HS-5 (cell line): ENCODE measurements at places on chromosomes 2 and 18.

DNA sequence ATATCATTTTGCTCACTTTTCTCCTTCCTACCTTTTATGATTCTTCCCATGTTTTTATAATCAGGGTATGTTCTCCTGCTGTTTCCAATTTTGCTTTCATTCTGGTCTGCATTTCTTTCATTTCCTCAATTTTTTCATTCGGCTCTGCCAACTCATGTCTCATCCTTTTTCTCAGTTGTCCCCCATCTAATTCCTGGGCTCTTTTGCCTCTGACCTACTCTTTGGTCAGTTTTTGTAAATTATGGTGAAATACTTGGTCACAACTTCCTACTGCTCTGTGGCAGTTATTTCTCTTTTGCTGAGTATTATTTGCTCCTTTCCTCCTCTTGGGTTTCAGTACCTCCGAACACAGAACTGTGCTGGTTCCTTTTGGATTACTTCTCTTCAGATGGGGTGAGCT is 27.5 kb downstream of the MYO7B start:
- no peak for DNase-seq

DNA sequence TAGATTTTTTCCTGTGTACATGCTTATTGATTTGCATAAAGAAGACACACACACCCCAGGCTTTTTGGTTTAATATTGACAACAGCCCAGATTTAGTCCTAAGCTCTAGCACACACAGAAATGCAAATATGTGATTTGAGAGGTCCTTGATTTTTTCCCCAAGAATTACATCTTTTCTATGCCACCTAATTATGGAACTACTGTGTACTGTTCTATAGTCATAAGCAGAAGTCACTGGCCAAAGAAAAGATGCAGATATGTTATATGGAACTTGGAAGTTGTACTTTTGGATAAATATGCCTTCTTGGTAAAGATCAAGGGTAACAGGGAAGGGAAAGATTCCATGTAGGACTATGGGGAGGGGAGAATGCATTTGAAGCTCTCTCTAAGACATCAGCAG is 105.6 kb downstream of the SETBP1 start:
- no peak for DNase-seq

GRCh38 chr2:42339191-42339912 is 21.7 kb downstream of the COX7A2L start:
- DNase-seq = no peak

GRCh38 chr18:5729983-5730699 is 165.2 kb downstream of the TMEM200C start:
- DNase-seq = no peak

DNA sequence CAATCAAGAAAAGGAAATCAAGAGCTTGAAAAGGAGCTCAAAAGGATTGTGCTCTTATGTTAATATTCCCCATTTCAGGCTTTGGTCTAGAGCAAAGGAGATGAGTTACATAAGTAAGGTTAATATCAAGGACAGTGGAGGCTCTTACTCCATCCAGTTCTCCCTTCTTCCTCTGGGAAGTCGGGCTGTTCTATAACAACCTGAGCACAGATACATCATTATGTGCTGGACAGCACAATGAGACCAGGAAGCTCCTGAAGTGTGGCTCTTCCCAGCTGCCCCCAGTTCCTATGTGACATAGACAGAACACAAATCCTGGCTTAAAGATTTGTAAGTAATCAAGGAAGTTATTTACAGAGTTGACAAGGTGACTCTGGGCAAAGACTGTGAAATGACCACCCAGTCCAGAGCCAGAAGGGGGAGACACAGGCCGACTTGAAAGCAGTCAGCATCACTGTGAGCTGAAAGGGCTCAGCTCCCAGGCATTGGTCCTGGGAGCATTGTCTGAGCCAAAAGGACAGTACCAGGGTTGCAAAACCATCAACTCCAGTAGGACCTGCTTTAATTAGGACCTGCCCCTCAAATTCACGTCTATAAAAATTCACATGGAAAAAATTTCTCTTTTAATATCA is 917.6 kb upstream of the ACVR2A start:
- DNase-seq = peak; percentile 15

- peak; percentile 58 for DNase-seq
These were observed 113.6 kb downstream of the BABAM2 start for GRCh38 chr2:28004086-28004485.

DNA sequence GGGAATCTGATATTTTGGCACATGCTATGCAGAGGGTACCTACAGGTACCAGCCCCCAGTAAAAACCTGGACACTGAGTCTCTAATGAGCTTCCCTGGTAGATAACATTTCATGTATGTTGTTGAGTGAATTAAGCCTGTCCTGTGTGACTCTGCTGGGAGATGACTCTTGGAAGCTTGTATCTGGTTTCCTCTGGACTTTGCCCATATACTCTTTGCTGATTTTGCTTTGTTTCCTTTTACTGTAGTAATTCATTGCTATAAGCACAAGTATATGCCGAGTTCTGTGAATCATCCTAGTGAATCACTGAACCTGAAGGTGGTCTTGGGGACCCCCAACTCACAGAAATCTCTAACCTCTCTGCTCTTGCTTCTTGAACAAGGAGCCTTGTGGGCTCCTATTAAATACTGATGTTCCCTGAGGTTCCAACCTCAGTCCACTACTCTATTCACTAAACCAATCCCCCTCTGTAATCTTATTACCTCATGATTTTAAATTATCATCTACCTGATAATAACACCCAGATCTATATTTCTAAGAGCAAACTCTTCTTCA is 94.3 kb upstream of the WDSUB1 start:
- DNase-seq = no peak

- DNase-seq = no peak
These were observed 113.8 kb upstream of the KLF7 start for GRCh38 chr2:207279520-207279919.

- DNase-seq = no peak
These were observed 7.4 kb upstream of the TEX261 start for GRCh38 chr2:71001981-71002570.

GRCh38 chr2:157644776-157645175 is 16.1 kb upstream of the ACVR1C start:
- no peak for DNase-seq

- no peak for DNase-seq
These were observed 1.1 kb downstream of the MEMO1 start for GRCh38 chr2:32009516-32010256.

DNA sequence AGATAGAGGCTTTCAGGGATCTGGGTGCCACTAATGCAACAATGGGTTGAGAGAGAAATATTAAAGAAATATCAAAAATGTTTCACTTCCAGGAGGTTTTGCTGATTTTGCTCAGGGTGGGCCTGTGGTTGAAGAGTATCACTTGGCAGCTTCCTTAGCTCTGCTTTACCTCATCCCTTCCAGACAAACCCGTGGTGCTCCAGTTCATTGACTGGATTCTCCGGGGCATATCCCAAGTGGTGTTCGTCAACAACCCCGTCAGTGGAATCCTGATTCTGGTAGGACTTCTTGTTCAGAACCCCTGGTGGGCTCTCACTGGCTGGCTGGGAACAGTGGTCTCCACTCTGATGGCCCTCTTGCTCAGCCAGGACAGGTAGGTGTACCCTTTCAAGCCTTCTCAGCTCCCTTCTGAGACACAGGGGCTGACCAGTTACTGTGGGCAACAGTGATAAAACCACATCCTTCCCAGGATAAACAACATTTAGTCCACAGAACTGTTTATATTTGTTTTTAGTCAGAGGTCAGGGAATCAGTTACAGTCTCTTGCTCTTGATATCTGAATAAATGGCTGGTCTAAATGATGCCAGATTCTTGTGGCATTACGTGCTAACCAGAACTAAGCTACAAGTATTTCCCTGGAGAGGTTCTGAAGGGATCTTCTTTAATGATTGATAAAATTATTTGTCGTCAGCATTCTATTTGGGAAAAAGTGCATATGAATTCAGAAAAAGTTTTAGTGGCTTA is 7.0 kb downstream of the SLC14A1 start:
- no peak for DNase-seq

- DNase-seq = no peak
These were observed 17.7 kb upstream of the GAD1 start for GRCh38 chr2:170798996-170799395.

DNA sequence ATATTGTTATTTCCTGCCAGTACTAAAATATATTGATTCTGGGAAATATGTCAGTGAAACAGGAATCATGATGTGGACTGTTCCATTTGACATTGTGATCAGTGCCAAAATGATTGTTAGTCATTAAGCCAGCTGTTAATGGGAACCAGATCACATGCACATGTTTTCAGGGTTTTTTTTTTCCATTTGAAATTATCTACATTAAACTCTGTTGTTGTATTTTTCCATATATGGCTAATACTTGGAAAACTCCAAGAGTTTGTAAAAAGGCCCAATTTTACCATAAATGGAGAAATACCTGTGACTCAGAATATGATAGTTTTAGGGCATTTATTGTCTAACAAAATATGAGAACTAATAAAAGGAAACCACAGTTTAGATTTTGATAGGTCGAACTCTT is 13.4 kb downstream of the ITGAV start:
- DNase-seq = no peak

- DNase-seq = no peak
These were observed 162.1 kb downstream of the SEPTIN10 start for GRCh38 chr2:109451671-109452070.

- DNase-seq = no peak
These were observed 412 bp upstream of the NCK2 start for GRCh38 chr2:105744091-105744908.

DNA sequence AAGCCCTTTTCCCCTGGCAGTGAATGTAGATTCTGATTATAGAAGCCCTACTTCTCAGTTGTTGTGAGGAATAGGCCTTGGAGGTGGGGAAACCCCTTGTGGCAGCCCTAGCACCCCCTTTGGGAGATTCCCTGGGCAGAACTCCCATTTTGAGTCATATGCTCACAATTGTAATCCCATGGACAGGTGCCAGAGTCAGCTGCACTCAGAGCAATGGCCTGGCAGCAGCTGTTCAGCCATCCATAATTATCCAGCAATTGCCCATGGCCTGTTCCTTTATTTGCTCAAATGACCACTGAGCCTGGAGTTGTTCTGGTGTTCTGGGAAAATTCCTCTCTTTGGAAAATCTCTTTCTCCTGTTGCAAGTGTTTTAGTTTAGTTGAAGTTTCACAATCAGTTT is 71.7 kb downstream of the PTRHD1 start:
- peak; percentile 34 for DNase-seq

- no peak for DNase-seq
These were observed 156.8 kb downstream of the THADA start for GRCh38 chr2:43438858-43439655.

DNA sequence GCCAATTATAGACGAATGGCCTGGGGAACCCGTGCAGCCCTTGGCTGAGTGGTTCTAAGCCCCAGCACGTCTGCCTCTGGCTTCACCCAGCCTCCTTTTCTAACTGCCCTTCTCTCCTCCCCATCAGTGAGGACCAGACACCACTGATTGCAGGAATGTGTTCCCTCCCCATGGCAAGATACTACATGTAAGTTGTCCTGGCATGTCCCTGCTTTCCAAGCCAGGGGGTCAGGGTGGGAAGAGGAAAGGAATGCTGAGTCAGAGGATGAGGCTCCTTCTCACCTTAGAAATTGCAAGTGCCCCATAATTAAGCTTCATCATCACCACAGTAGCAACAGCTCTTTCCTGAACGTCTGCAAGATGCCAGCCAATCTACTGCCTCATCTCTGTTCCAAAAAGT is 4.8 kb downstream of the IL1F10 start:
- no peak for DNase-seq

DNA sequence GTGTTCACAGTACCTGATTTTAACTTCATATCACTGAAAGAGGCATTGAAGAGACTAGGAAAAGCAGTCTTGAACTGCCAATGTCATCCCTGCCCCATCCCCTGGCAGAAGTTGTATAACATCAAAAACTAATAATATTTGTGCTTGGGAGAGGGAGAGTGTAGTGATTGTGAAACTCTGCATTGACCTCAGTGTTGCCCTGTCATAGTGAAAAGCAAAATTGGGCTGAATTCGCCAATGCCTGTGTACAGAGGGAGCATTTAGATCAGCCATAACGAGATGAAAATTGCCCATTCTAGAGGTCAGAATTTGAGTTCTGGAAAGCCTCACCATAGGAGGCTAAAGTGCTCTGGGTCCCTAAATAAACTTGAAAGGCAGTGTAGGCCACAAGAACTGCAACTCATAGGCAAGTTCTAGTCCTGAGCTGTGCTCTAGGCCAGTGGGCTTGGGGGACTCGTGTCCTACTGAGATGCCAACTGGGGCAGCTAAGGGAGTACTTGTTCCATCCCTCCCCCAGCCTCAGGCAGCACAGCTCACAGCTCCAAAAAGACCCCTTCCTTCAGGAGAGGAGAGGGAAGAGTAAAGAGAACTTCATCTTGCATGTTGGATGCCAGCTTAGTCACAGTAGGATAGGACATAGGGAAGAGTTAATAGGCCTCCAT is 855.6 kb downstream of the TSN start:
- DNase-seq = no peak

DNA sequence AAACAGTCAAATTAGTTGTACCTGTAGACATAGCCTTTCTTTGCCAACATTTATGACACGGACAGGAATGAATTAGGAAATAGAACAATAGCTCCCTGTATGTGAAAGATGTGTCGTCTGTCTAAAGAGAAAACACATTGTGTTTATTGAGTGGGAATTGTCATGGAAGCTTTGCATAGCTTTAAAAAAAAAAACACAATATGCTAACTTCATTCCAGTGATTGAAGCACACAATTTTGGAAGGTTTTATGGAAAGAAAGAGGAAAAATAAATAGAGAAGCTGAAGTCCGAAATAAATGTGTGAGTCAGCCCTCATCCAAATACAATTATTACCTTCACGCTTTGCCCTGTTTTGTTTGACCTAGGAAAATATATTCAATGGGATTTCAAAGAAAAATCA is 1095.7 kb downstream of the TSN start:
- DNase-seq = no peak

DNA sequence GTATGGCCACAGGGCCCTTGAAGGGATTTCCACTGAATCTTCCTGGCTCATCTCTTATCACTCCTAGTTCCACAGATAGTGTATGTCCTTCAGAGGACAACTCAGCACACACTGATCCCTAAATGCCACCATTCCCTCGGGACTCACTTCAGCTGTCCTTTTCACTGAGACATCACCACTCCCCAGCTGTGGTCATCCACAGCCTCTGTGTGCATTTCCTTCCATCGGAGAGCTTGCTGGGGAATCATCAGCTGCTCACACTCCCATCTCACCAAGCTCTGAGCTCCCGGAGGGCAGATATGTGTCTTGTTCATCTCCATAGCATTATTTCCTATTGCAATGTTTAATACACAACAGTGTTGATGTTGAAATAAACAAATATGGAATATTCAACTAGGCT is 759.5 kb downstream of the RNF144A start:
- no peak for DNase-seq

- peak; percentile 31 for DNase-seq
These were observed 77.2 kb upstream of the NDUFV2 start for GRCh38 chr18:9025091-9025838.

GRCh38 chr18:31563778-31564177 is 27.9 kb upstream of the TTR start:
- no peak for DNase-seq

DNA sequence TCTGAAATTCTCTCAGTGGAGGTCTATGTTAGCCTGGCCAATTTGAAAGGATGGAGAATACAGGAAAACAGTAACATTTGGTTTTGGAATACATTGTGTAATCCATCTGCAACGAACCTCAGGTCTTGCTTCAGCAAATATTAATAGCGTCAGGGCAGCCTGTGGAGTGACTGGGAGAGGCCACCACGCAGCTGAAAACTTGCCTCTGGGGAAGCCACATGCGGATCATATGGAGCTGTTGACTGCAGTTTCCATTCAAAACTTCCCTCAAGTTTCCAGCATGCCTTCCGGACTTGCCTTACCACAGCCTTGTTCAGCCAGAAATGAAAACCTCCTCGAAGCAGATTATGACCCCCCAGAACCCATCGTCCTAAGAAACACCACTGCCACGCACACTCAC is 25.7 kb downstream of the BCL11A start:
- no peak for DNase-seq

- DNase-seq = no peak
These were observed 297.3 kb upstream of the MEIS1 start for GRCh38 chr2:66137606-66138130.
